ENCODE measurements at places on chromosomes 7 and 10.

DNA sequence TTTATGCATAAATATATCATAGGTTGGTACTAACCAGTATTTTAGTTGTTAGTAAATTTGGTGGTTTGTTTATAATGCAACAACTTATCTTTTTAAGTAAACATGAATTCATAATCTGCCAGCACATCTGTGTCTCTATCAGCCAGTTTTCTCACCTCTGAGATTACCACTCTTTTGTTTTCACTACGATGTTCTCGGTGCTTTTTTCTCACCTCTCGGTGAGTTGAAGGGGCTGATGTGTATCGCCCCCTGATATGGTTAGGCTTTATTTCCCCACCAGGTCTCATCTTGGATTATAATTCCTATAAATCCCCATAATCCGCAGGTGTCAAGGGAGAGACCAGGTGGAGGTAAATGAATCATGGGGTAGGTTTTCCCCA lies 114.1 kb downstream of the CAMK1D start:
- DNase-seq: no peak

- no peak for DNase-seq
Measured at GRCh38 chr10:131184503-131184902, 127.0 kb downstream of the TCERG1L start.

DNA sequence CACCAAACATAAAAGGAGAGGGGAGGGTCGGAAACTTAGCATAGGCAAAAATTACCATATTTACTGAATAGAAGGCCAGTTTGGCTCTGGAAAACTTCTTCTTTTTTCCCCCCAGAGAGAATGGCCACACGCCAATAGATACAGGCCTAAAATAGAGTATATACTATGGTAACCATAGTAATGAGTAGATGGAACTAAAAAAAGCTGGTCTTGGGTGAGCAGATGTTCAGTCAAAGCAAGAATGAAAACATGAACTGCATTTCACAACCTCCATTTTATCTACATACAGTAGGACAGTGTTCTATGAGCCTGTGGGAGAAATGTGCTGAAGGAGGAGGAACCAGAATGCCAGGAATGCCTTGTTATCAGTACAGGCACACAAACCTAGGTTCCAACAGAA lies 141.7 kb upstream of the SEMA3A start:
- DNase-seq: peak; percentile 95

GRCh38 chr7:85602196-85602595 lies 415.3 kb upstream of the SEMA3D start:
- DNase-seq: no peak

GRCh38 chr7:48309720-48310119 lies 138.5 kb downstream of the ABCA13 start:
- DNase-seq: no peak

- no peak for DNase-seq
Measured at GRCh38 chr7:17311952-17312351, 13.5 kb downstream of the AHR start.

DNA sequence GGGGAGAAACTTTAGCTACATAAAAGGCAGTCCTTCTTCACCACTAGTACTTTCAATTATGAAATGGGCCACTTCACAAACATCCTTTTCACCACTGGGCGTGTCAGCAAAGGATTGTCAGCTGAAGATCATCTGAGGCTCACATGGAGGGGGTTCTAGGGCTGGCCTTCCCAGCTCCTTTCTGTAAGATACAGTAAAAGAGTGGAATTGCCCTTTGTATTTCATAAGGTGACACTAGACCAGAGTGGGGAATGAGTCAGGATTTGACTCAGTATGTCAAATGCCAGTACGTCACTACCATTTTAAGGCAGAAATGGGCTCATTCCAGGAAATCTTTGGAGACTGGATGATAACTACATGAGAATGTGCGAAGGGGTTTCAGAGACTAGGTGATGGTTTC lies 21.2 kb upstream of the BLOC1S2 start:
- no peak for DNase-seq

DNA sequence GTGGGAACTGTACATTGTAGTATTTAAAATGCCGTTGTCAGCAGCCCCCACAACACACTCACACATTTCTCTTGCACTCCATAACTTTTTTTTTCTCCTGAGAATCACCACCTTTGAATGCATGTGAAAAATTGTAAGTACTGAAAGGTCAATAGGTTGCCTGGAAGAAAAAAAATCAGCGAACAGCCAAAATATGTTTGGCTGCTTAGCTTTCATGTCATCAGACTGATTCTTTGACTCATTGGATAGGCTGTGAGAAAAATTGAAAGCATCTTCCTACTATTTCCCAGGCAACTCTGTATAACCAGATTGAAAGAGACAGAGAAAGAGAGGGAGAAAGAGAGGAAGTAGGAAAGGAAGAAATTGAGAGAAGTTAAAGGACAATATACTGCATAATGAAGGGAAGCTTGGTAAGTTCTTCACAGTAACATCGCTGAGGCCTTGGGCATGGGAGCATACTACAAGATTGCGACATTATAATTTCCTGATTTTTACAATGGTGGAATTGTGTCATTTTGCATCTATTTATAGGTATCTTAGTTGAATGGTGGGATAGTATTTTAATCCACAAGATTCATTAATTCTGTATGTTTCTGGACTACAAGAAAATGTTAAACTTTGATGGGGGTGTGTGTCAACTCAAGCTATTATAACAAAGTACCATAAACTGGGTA lies 249.3 kb upstream of the KCND2 start:
- no peak for DNase-seq

DNA sequence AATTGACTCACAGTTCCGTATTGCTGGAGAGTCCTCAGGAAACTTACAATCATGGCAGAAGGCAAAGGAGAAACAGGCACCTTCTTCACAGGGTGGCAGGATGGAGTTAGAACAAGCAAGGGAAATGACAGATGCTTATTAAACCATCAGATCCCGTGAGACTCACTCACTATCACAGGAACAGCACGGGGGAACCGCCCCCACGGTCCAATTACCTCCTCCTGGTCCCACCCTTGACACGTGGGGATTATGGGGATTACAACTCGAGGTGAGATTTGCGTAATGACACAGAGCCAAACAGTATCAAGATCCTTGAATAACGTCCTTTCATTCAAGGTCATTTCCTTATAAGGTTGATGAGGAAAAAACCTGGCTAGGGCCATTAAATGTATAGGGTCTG lies 176.6 kb downstream of the TPK1 start:
- no peak for DNase-seq
